T-helper 9 cell (primary cell): ENCODE measurements at places on chromosomes 2 and 18.

GRCh38 chr2:195408811-195409210 is 248.2 kb upstream of the SLC39A10 start:
- DNase-seq = no peak

DNA sequence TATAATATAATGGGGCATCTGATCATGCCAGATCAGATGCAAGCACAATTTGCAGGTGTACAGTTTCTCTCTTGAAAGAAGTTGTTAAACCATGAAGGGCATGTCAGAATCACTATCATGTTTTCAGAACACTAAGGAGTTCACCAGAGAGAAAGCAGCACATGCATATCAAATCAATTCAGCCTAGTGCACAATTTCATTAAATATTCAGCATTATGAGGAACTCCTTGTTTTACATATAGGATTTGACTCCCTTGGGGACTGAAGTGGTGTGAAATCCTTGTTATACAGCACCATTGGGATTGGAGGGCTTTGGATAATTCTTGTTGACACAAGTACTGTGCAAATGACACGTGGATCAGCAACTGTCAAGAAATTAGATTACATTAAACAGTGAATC is 562.1 kb upstream of the KLHL29 start:
- DNase-seq = no peak

DNA sequence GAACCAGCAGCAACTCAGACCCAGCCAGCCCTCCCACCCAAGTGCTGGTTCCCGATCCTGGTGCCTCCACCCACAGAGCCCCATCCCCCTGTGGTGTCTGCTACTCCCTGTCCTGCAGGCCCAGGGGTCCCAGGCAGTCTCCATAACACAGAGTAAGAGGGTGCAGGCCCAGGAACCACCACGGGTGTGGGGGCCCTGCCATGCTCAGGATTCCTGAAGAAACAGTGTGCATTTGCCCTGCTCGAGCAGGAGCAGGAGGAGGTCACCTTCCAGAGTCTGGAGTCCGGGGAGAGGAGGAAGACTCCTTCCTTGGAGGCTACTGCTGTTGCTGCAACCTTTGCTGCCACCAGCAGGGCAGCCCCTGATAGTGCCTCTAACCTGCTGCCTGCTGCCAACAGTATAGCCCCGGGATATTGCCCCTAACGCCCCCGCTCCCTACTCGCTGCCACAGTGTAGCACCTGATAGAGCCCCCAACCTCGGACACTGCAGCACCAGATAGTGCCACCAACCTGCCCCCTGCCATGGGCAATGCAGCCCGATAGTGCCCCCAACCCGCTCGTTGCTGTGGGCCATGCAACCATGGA is 46.8 kb upstream of the ANKRD62 start:
- DNase-seq = no peak

- DNase-seq = no peak
Observed at GRCh38 chr2:45894211-45894610, 242.7 kb downstream of the PRKCE start.

GRCh38 chr2:100886085-100886484 is 66.1 kb downstream of the NPAS2 start:
- no peak for DNase-seq

DNA sequence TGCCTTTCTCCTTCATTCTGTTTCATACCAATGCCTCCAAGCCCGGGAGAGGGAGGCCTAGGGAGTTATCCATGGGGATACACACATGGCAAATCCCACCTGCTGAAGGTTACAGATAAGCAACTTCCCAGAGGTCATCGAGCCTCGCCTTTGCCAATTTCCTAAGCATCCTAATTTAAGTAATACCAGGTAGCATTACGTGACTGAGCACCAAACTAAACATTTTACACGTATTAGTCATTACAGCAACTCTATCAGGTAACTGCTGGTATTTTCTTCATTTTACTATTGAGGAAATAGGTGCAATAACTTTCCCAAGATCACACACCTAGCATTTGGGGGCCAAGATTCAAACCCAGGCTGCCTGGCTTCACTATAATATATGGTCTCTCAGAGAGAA is 30.1 kb upstream of the BZW1 start:
- no peak for DNase-seq

DNA sequence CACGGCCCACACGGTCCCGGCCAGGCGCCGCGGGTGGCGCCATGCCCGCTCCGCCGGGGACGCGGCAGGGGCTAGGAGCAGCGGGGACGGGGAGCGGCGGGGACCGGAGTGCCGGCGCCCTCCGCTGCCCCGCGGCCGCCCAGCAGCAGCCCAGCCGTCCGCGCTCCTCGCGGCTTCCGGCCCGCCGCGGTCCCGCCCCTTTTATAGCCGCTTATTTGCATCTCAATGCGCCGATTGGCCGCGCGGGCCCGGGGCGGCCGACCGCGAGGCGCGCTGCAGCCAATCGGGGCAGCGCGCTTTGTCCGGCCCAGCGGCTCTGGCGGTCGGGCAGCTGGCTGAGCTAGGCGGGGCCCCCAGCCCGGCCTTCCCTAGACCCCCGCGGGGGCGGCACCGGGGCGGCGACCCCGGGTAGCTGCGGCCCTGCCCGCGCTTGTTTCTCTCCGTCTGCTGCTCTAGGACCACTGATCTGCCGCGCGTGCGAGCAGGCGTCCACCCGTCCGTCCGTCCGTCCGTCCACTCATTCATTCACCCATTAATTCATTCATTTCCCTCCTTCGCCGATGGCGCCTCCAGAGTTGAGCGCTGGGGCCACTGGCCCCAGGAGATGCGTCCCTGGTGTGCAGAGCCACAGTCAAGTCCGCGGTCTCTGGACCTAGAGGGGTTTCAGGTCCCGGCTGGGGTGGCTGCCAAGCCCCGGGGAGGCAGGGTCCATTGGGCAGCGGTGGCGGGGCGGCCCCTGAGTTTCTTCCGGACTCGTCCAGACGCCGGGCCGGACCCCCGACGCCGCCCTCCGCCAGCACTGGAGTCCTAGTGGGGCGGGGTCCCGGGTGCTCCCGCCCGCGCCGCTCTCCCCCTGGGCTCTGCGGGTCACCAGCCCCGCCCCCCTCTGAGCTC is at the start of gene HES6:
TSS of gene HES6 (minus strand) at position 176 of the 894 bp plus-strand sequence. CDS start at position 43, 133 bp downstream.
- DNase-seq = peak; percentile 68

DNA sequence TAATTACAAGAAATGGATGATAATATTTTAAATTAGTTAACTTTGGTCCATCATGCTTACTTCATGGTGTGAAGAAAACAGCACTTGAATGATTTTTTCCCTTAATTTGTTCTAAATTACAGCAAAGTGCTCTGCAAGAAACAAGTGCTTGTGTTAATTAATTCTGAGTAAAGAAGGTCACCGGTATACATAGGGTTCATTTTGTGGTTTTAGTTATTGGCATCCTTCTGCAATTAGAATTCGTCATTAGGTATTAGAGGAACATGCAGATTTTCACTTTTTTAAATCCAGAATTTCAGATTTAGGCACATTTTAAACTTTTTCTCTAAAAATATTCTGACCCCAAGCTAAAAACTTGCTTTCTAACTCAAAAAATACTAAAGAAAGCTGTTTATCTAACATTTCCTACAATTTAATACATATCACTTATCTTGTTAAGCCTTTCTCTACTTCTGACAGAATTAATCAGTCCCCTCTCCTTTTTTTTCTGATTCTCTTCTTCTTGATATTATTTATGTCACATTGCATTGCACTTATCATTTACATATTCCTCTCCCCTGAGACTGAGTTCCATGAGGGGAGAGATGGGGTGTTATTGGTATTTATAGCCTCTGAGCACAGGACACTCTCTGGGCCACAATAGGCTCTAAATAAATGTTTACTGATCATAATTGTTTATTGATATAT is 129.2 kb downstream of the PLA2R1 start:
- DNase-seq = no peak

DNA sequence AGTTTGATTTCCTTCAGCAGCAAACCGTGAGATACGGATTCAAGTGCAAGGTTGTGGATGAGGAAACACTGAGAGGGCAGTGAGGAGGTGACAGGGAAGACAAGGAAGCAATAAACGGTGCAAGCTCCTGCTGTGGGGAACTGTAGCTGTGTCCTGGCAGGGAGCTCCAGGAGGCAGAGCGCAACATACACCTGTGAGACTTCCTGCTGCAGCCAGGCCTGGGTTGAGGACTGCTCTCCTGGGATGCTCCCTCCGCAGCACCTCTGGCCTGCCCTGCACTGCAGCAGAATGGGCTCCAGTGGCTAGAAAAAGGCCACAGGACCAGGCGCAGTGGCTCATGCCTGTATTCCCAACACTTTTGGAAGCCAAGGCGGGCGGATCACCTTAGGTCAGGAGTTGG is 85.5 kb downstream of the MRO start:
- DNase-seq = no peak

DNA sequence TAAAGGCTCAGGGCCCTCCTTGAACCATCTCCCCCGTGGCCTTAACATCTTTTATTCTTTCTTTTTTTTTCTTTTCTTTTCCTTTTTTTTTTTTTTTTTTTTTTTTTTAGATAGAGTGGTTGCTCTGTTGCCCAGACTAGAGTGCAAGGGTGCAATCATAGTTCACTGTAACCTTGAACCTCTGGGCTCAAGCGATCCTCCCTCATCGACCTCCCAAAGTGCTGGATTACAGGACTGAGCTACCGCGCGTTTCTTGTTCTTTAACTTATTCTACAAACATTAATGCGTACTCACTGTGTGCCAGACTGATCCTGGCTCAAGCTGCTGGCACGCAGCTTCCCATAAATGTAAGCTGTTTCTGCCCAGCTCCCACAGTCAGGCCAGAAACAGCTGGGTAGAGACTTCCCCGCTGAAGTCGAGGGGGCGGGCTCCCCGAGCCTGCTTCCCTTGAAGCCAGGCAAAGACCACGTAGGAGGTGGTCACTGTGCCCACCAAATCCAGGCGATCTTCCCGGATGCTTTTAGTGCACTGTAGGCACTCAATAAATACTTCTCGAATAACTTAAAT is 29.2 kb upstream of the ATP6V1B1 start:
- no peak for DNase-seq

DNA sequence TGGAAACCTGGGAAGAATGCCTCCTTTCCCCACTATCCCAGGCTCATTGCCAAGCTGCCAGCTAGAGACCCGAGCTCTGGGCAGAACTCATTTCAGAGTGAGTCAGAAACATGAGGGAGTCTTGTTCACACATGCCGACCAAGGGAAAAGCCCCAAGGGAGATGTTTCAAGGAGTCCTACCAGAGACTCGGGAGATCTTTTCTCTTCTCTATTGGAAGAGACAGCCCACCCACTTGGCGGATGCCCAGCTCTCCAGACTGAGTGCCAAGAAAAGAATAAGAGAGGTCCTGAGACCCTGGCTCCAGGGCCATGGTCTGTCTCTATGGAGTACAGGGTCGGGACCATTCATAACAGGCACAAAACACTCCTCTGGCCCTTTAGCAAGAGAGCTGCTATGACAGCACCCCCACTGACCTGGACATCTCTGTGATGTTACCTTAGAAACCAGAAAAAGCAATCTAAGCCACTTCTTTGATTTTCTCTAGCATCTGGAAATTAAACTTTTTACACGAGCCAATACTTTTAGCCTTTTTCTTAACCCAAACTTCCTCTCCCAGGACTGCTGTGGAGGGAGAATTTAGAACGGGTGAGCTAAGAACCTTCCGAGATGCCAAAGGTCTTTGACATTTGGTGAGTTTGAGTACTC is 18.5 kb upstream of the IGFBP5 start:
- DNase-seq = no peak

DNA sequence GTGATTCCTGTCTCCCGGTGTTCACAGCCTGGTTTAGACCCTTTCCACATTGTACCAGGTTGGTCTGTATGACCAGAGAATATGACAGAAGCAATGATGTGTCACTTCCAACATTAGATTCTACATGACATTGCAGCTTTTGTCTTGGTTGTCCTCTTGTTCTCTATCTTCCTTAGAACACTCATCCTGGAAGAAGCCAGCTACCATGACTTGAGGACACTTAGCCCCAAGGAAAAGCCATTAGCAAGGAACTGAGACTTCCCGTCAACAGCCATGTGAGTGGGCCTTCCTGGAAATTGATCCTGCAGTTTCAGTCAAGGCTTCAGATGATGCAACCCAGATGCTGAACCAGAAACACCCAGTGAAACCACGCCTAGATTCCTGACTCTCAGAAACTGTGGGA is 143.3 kb downstream of the MREG start:
- no peak for DNase-seq

GRCh38 chr2:190582736-190583506 is 48.4 kb upstream of the NEMP2 start:
- no peak for DNase-seq

DNA sequence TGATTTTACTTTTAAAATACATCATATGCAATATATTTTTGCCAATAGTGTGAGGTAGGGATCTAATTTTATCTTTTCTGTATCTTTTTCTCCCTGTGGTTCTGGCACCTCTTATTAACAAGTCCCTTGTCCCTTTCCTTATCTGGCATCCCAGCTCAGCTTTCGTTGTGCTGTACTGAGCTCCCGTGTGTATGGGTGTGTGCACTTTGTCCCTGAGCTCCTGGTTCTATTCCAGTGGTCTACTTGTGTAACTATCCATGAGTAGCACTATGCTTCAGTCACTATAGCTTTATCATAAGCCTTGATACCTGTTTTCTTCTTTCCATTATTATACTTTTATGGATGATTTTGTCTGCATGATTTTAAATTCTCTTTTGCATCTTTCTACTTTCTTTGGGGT is 401.4 kb upstream of the POU3F3 start:
- no peak for DNase-seq

- no peak for DNase-seq
Observed at GRCh38 chr2:120388222-120389035, 42.5 kb downstream of the INHBB start.

DNA sequence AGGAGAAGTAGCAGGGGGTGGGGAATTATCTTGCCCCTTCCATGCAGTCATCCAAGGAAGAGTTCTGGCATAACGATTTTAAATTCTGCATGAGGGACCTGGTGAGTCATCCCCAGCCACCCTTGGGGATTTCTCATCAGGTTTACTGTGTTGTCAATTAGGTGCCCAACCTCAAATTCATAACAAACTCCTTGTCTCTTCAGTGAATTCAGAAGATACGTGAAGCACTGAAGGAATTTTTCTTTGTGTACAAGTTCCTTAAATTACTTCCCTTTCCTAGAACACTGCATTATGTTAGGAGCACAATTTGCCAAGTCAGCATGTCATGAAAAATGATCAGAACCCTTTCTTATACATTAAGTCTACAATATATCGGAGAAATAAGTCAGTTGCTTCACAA is 70.8 kb upstream of the NOSTRIN start:
- no peak for DNase-seq

DNA sequence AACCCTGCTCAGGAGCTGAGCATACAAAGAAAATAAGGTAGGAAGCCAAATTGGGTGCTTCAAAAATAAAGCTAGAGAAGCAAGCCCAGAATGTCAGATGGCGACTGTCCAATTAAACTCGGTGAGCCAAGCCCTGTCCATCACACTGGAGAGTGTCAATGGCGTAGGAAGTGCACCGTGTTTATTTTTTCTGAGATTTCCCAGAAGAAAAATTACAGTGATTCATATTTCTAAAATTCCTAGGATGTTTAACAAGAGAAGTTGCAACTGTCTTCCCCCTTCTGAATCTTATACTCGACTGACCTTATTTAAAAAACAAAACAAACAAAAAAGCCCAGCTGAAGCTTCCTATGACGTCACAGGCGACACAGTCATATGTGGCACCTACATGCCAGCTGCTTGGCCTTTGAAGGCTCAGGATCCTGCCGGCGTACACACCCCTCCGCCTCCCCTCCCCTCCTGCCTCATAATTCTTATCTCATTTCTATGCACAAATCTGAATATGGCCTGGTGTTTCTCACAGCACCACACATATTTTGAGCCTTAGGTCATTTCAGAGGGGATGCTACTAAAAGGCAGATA is 60.8 kb downstream of the MBP start:
- peak; percentile 69 for DNase-seq
